ENCODE measurements at places on chromosomes 16 and 17.

DNA sequence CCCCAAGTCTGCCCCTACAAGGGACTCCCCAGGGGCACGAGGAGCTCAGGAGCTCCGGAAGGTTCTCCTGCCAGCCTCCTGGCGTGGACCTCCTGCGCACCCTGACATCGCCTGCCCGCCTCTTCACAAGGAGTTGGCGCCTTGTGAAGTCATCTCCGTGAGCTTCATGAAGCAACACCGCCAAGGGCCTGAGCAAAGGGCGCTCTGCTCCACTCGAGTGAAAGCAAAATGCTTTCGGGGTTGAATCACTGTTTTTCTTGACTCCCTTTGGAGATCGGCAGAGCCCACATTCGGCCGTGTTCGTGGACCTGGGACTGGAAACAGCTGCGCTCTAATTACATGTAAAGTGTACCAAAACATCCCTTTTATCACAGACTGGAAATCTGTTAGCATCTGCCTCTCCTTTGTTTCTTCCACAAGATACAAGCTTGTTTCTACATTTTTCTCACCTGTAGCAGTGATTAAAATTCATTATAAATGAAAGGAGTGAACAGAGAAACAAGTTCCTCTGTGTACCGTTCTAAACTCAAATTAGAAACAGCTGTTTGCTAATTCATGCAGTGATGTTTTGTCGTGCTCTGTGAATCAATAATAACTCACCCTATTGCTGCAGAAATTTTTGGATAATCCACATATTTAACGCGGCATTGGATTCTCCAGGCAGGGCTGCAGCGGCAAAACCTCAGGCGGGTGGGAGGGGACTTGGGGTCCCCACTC, 203.3 kb downstream of the ZNF423 start:
- no peak for DNase-seq

GRCh38 chr16:65306722-65307121, 184.9 kb upstream of the CDH11 start:
- DNase-seq, result no peak

DNA sequence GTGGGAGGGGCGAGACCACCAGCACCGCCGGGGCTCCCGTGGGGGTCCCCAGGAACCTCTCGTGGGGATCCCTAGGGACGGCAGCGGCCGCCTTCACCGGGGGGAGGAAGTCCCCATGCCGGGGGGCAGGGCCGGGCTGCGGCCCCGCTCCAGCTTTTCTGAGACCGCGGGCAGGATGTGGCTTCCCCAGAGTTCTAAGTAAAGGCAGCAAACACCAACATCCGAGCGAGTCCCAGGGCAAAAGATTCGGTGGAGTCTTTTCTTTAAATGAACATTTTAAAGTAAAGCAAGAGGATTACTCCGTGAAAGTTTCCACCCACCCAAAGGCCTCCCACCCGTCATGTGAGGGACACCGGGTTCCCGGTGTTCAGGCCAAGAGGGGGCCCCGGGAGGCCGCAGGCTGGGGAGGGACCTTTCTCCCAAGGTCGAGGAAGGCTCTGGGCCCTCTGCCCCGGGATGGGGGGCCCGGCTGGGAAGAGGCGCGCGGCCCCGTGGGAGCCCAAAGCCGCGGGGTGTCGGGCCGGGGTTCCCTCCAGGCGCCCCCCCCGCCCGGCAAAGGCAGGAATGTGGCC, 137.2 kb upstream of the RPH3AL start:
- DNase-seq, result peak; percentile 91

DNA sequence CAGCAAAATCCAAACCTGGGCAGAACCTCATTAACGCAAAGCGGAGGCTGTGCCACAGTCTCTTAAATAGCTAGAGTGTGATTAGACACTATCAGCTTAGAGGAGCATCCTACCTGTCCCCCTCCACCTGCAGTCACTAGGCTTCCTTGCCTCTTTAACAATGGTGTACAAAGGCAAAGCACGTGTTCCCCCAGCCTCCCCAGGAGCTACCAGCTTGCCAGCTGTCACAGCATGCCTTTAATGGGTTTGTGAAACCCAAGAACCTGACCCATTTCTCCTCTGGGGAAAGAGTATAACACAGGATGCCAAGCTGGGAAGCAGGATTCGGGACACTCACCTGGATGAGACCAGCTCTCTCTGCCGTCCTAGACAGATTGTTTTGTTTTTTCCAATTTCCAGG, 37.2 kb upstream of the TBX2 start:
- DNase-seq, result no peak

DNA sequence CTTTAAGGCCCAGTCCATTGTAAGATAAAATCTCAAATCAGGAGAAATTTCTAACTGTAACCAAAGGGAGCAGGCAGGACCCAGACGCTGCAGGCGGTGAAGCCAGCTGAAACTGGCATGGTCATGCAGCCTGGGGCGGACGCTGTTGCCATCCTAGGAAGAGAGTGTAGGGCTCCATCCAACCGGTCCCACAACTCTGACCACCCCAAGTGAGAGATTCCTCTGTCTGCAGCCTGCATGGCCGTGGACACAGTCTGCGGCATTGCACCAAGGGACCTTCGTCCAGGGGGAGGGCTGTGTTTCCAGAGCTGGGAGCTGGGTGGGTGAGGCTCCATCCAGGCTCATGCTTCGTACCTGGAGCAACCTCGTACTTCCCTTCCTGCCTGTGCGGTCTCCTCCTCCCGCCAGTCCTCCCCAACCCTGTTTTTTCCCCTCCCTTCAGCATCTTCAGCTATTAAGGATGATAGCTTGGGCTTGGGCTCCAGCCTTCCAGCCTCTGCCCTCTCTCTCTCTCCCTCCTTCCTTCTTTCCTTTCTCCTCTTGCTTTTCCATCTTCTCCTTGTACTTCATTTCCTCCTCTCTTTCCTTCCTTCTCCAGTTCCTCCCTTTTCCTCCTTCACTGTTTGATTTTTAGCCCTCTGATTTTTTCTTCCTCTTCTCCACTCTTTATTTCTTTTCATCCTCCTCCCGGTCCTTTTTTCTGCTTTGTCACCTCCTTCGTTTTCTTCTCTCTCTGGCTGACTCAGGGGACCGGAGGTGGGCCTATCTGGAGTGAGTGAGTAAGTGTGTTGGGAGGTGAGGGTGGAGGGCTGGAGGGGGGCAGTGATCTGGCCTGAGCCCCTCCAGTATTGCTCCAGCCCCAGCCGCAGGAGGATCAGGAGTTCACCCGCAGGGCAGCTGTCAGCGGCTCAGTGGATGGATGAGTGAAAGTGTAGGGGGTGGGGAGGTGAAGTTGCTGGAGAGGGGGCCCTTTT, 17.0 kb upstream of the LHX1 start:
- no peak for DNase-seq

Measured in T-helper 2 cell (primary cell).